ENCODE measurements at places on chromosomes 6 and 20.

DNA sequence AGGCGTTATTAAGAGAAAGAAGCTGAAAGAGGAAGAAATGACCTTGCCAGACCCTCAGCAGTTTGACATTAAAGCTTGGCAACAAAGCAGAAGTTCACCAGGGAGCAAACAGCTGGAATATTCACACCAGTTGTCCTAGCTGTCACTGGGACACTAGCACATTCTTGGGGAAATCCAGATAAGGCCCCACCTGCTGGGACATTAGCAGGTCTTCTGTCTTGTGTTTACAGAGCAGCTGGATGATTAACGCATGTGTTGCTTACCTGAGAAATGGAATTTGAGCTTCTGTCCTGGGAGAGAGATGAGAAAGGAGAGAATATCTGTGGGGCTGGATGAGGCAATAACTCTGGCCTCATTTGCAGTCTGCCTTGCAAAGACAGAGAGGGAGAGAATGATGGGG, 137.6 kb upstream of the RIN2 start:
- no peak for DNase-seq

- DNase-seq: no peak
Observed at GRCh38 chr6:170144571-170145271, 146.2 kb downstream of the DLL1 start.

DNA sequence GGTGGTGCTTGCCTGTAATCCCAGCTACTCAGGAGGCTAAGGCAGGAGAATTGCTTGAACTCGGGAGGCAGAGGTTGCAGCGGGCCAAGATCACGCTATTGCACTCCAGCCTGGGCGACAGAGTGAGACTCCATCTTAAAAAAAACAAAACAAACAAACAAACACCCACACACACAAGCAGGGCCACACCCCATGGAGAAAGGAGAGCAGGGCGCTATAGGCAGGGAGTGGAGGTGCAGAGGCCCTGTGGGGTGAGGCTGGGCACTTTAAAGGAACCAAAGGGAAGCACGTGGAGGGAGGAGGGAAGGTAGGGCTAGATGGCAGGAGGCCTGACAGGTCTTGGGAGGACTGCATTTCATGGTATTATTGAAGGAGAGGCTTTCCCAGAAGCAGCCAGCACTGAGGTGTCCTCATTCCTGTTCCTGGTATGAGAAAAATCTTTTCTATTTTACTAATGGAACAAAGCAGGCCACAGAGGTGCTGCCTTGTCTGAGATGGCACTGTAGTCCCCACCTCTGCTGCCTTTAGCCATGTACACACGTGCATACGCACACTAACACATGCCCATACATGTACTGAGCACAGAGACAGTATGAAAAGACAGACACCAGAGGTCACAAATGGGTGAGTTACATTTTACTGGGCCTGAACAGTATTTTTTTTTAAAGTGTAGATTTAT, 44.0 kb downstream of the BCAS4 start:
- DNase-seq: no peak

DNA sequence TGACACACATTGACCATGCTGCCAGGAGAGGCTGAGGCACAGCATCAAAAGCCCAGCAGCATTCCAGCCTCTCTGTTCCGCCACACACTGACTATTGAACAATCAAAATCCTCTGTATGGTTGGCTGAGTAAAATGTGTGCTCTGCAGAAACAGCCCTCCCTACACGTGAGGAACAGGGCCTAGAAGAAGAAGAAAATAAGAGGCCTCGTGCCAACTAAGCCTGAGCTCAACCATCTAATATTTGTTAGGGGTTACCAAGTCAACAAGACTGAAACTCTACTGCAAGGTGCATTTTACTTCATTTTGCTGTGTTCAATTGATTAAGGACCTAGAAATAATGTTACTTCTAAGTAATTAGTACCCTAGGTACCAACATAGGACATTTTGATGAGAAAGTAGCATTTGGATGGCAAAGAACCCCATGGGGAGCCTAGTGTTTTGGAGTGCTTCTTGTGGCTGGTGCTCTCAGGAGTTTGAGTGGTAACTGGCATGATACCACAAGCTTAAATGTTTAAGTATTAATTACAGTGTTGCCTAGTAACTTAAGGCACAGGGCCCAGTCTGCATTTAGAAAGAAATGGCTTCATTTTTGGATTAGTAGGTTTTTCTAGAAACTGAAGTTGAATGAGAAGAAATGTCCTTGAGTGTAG, 146.6 kb upstream of the PLN start:
- DNase-seq: no peak

DNA sequence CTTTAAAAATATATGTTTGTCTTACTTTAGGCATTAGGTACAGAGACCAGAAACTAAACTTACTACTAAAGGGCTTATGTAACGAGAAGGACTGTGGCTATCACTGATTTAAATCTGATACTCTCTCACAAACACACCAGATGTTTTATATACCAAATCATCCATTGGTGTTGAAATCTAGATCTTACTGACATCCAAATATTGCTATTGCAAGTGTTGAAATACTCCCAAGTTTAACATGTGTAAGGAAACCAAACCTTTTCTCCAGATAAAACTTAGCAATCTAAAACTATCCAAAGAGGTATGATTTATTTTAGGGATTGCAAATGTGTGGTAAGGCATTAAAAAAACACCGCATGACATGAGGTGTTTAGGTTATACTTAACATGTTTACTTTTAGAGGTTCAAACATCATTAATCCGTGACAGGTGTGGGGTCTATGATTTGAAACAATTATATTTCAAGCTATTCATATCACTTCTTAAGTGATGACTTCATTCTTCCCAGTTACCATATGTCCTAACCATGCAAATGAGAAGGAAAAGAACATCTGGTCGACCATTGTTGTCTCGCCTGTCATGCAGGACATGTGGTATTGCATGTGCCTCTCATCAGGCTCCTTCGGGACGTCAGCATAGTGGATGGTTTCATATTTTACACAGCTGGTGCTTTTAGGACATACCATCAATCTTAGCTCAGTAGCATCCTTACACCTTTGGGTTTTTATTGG, 168.3 kb upstream of the SPACA1 start:
- DNase-seq: no peak

- DNase-seq: no peak
Observed at GRCh38 chr6:164296411-164296810, 881.9 kb downstream of the QKI start.

GRCh38 chr6:105886066-105886813, 199.9 kb upstream of the PRDM1 start:
- no peak for DNase-seq

GRCh38 chr6:44569931-44570385, 182.5 kb downstream of the CDC5L start:
- no peak for DNase-seq

GRCh38 chr6:145372671-145373151, 362.6 kb downstream of the EPM2A start:
- DNase-seq: no peak

DNA sequence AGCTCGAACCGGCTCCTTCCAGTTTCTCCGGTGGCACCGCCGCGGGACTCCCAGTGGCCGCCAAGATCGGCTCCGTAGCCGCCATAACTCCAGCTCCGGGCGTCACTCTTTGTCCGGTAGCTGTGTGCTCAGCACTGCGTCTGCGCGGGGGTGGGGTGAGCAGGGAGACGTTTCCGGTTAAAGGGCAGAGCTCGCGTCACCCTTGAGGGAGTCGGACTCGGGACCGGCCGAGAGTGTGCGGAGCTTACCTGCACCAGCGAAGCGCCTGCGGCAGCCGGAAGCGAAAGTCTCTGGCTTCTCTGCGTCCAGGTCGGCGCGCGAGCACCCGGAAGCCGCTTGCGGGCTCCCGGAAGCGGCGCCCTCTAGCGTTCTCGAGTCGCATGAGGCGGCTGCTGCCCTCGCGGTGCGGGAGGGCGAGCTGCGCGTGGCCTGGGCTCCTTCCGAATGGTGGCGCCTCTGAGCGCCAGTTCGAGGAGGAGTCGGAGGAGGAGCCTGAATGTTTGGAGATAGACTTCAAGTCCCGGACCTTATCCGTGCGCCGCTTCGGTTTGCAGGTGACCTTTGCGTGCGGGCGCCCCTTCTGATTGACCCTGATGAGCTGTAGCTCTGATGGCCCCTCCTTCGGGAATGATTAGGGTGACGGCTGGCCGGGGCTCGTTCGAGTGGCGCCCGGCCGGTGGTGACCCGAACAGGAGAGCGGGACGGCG, at the start of gene SCAND1:
TSS of gene SCAND1 (minus strand) at position 303 of the 707 bp plus-strand sequence. CDS start at position 85, 218 bp downstream.
- peak; percentile 94 for DNase-seq

GRCh38 chr6:131766631-131767030, 41.2 kb upstream of the ENPP1 start:
- DNase-seq: no peak

DNA sequence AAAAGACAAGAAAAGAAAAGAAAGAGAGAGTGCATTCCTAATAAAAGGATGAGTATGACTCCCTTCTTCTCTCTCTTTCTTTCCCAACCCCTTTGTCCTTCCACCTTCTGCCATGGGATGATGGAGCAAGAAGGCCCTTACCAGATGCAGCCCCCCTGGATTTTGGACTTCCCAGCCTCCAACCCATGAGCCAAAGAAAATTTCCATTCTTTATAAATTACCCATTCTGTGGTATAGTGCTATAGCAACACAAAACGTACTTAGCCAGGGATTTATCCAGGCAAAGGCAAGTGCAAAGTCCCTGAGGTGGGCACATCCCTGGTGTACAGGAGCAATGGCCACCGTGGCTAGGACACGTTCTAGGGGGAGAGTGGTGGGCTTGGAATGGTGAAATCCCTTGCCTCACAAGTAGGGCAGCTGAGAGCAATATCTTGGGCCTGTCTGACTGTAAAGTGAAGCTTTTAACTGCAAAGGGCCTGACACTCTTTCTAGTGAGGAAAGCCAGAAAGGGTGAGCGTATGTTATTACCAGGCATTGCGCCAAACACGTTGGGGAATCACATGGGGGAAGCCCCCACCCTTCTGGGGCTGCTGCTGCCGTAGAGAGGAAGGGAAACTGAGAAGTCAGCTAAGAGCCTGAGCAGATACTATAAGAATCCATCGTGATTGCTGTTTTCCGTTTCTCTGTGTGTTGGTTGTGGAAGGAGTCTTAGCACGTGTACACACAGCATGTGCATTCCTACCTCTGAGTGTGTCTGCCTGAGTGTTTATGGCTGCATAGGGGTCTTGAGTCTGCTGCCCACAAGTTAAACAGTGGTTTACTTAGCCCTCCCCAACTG, 50.7 kb upstream of the SIRPA start:
- DNase-seq: no peak

- no peak for DNase-seq
Observed at GRCh38 chr20:54063992-54064676, 6.3 kb downstream of the BCAS1 start.

DNA sequence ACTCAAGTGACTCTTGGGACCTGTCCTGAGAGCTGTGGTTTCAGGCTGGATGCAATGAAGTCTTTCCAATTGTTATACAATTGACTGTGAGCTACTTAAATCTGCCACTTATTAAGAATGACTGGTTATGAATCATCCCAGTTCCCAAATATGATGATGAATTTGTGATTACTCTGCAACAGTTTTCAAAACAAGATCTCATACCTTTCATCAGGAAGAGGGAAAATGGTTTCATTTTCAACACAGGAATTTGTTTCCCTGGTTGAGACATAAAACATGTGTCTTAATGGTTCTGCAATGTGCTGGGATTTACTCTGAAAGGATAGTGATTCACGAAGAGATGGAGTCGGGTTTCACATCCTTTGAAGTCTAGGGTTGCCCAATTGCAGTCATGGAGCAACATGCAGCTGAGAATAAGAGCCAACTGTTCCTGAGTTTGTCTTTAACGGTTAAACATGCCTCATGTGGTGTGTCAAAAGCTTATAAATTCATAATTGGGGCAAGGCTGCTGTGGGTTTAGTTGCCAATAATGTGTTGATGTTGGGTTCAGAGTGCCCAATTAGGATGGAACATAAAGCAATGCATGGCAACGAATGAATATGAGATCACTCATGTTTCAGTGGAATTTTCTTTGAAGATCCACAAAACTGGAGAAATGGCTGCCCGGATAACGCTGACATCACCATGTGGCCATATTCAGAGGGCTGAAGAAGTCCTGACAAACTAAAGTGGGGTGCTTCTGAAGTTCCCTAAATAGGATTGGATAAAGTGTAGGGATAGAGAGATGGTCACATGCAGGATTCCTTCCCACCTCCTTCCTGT, 41.0 kb downstream of the CYP24A1 start:
- no peak for DNase-seq

DNA sequence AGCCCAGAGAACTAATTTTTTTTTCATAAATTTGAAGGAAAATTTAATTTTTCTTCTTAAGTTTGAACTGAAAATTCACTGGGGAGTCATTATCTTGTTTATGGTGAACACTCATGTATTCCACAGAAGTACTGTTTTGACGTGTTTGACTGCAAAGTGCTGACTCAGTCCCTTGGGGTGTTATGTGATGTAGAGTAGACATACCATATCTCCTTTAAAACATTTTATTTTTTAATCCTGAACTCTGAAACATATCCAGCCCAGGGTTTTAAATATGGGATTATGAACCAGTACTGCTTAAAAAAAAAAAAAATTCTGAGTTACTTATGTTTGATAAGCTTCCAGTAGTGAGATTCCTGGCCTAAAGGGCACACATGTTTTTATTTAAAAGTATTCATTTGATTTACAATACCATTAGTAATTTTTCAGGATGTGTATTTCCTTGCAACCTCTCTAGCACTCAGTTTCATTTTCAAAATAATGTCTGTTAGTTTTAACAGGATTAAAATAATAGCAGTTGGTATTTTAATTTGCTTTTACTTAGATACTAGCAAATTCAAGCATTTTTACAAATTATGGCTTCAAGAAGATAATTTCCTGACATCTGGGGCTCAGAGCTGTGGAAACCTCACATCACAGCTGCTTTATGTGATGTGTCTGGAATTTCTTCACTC, 81.7 kb upstream of the PDE10A start:
- no peak for DNase-seq

DNA sequence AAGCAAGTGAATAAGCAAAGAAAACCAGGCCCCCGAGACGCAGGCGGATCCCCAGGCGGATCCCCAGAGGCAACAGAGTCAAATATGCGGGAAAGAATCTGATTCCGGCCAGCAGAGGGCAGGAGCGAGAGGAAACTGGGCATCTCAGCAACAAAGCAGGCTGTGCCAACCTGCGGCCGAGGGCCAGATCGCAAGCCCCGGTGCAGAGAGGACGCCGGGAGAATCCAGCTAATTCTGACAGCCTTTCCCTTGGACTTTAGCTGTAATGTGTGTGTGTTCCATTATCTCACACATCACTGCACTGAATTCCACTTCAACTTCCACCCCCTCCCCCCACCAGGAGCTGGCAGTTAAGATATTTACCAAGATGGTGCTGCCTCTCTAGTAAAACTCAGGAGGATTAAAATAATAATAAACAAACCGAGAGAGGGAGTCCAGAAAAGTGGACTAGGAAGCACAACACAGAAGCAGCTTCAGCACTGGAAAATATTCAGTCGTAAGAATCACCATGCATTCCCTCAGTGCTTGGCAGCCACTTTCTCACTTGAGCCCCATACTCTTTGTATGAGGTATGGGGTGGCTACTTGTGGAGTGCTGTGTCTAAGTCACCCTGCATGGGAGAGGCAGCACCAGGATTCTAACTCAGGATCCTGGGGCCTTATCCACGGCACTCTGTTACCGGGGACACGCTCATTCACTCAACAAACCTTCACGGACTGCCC, 66.2 kb upstream of the SNX9 start:
- no peak for DNase-seq
